ENCODE measurements at places on chromosomes 16 and 17.

DNA sequence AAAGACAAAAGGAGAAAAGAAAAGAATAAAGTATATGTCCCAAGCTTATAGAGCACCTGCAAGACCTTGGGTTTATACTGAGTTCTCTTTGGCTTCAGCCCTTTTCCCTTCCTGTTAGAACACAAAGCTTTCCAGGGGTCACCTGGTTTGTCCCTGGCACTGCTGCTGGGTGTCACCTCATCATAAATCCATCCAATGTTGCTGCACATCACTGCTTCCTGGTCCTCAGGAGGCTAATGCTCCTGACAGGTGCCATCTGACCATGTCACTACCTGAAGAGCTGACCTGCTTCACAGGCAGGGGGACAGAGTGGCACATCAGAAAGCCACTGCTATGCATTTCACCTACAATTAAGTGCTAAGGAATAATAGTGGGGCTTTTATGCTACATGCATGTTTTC, 164.6 kb upstream of the ELAC2 start:
- no peak for DNase-seq

DNA sequence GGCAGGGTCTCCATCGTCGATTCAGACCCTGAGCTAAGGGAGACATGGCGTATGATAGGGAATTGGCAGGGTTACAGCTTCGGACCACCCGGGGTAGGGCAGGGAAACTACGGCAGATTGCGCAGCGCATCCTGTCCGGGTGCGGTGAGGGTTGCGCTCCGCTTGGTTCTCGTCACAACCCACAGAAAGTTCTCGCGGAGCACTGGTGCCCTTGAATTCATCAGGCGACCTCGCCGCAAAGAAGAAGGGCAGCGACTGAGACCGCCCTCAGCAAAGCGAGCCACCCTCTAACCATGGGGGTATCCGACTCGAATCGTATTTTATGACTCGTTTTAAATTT, 1.2 kb downstream of the HS3ST3B1 start:
- DNase-seq: peak; percentile 43

GRCh38 chr17:36900160-36900512, 37.1 kb upstream of the LHX1 start:
- no peak for DNase-seq

DNA sequence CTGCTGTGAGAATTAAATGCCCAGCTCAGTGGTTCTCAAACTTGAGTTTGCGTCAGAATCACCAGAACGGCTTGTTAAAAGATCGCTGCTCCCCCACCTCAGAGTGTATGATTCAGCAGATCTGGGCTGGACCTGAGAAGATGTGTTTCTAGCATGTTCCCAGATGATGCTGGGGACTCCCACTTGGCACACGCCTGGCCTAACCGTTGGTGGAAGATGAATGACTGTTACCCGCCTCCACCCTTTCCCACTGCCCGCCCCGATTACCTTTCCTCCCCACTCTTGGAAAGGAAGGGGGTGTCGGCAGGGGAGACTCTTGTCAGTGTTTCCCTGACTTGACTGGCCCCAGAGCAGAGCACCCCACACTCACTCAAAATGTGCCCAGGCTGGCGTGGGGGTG, 29.3 kb upstream of the ABCC3 start:
- DNase-seq: no peak

- no peak for DNase-seq
Measured at GRCh38 chr17:74711058-74711824, 1.5 kb downstream of the CD300LF start.

DNA sequence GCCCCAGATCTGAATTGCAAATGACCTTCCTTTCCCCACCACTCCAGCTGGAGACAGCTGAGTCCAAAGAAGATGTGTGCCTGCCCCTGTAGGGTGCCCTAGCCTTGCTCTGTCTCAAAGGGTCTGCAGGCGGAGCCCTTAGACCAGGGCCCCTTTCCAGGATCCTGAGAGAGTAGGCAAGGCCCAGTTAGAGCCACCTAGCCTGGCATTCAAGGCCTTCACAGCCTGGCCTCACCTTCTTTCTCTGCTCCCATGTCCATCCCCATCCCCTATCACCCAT, 66.6 kb upstream of the LHX1 start:
- DNase-seq: no peak

DNA sequence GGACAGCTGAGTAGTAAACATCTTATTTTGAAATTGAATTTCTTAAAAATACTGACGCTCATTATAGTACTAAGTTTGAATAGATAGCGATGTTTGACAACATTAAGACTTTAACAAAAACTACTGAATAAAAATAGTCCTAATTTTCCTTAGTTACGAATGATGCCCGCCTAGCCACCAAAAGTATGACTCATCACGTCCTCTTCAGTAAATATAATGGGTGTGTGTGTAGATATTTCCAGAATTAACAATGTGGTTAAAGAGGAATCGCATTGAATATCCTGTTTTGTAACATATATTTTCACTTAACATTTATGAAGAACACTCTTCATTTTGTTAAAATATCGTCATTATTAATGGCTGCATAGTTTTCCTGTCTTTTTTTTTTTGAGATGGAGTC, 187.6 kb downstream of the MYO1D start:
- no peak for DNase-seq

- DNase-seq: no peak
Measured at GRCh38 chr17:72839131-72839725, 253.3 kb downstream of the SLC39A11 start.

DNA sequence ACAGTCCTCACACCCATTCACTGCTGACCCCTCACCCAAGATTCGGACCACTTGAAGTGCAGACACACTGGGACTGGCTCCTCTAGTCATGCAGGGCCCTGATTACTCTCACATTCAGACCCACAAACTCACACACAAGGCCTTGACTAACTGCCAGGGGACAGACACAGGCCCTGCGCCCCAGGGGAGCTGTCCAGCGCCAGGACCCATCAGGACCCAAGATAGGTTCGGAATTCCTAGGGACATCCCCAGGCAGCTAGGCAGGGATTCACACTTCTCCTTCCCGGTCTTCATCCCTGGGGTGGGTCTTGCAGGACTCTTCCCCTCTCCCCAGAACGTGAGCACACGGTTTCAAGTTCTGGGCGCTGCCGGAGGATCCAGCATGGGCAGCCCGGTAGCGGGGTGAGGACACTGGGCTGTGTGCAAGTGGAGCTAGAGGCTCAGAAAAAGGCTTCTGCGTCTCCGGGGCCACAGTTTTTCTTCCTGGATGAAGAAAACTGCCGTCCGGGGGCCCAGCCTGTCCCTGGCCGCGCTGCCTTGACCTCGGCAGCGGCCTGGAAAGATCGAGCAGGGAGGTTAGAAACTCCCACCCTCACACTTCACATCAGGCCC, 1.6 kb downstream of the SEZ6 start:
- no peak for DNase-seq

DNA sequence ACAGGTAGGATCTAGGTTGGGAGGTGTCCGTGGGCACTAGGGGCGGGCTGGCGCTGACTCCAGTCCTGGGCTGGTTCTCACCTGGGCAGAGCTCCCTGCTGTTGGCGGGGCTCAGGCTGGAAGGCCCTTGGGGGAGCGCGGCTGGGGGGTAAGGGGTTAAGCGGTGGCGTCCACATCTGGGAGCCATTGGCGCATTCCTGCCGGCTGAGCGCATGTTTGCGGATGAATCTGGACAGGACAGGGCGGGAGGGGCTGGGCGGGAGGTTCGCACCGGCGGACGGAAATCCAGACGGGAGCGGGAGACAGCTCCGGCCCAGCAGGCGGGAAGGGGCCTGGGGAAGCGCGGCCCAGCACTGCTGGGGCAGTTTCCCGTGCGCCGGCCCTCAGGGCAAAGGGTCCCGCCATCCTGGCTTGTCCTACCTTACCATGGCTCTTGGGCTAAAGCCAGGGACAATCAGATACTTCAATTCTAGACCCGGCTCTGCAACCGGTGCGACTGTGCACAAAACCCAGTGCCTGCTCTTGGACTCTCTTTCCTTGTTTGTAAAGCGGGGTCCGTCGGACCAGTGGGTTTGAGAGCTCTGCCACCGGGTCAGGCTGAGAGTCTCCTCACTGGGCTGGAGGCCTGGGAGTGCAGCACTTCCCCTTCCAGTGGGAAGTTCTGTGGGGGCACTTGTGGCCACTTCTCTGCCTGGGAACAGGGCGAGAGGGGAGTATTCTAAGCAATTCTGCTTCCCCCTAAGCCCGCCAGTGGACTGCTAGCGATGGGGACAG, 7.8 kb downstream of the RARA start:
- DNase-seq: no peak

GRCh38 chr17:50830994-50831393, 4.4 kb upstream of the WFIKKN2 start:
- no peak for DNase-seq

- DNase-seq: no peak
Measured at GRCh38 chr17:36212966-36213365, 2.1 kb downstream of the CCL4L2 start.

- no peak for DNase-seq
Measured at GRCh38 chr17:45433159-45433535, 477 bp upstream of the ARHGAP27 start.

DNA sequence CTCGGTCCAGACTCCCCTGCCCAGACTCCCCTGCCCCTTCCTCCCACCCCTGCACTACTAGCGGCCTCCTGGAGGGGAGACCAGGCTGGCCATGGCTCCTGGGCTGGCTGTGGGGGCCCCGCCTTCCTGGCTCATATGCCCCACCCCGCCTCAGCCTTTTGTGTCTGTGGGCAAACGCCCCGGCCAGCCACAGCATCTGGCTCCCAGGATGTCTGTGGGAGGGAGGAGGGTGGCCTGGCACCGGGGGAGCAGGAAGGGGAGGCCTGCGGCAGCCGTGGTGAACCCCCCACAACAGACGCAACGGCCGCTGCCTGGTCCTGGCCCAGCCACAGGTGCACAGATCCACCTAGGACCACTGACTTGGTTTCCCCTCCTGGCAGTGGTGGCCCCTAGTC, 32.9 kb downstream of the BAHCC1 start:
- DNase-seq: no peak

DNA sequence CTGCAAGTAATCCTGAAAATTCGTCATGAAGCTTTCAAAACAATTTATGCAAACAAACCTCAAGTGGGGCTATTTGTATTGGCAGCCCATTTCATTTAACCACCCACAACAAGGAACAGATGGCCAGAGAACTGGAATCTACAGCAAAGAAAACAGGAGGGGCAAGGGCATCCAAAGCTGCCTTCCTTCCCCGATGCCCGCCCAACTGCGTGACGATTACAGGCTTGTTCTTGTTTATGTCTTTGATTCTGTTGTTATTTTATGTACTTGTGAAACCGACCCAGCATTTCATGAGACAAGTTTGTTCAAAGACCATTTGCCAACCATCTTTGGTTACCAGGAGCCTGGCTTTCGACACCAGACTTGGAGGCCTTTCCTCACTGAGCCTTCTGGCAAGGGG, 59.1 kb upstream of the IRX6 start:
- no peak for DNase-seq

GRCh38 chr16:17743158-17743557, 272.4 kb upstream of the XYLT1 start:
- DNase-seq: no peak

DNA sequence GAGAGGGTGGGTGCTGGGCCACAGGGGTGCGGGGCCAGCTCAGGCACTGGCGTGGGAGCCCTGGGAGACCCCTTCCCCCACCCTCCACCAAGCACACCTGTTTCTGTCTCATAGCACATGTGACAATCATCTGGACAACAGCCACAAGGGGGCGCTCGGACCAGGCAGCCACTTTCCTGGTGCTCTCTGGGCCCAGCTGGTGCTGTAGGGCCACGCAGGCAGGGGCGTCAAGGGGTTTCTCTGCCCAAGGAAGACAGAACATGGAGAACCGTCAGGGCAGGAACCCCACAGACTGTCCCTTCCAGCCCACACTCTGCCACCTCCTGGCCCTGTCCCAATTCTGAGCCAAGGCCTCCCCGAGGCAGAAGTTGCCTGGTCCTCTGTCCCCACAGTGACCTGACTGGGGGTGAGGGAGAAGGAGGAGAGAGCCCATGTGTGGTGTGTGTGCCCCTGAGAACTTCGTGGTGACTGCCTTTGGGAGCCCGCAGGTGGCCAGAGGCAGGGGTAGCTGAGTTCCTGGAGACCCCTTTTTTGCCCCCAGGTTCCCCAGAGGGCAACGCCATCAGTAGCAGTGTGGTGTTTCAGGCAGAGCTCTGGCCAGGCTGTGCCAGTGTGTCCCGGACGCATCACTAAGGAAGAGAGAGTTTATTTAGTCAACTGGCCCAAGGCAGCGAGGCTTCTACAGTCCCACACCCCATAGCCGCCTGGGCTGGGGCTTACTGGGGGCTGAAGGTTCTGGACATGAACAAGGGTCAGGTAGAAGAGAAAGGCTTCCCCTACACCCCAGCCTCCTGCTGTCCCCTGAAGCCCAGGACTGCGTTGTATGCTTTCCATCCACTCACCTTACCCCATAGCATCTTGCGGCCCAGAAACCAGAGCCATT, 3.1 kb upstream of the SETD6 start:
- peak; percentile 89 for DNase-seq

DNA sequence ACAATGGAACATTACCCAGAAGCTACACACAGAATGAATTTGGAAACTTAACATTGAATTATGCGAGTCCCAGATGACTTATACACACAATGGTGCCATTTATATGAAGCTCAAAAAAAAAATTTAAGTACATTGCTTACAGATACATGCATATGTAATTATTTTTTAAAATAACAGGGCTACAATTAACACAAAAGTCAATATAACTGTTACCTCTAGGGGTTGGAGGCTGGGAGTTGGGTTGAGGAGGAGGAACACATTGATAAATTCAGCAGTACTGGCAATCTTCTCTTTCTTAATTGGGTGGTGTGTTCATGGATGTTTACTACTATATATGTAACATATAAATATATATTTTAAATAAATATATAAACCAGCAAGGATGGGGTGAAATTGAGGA, 1.1 kb downstream of the ZNF23 start:
- DNase-seq: no peak

DNA sequence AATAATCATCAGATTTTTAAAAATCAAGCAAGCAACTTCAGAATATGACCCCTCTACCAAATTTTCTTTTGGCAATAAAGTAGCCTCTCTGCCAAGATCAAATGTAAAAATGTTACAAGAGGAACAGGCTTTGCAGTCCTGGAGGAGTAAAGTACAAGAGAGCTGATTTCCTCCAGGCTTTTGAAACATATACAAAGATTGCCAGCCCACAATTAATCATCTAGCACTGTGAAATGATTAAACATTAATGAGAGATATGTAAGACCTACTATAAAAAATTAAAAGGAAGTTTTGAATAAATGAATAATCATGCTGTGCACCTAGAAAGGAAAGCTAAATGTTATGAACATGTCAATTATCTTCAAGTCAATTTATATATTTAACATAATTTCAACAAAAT, 26.3 kb downstream of the TXNDC11 start:
- no peak for DNase-seq

Data from T-helper 9 cell (primary cell).